Gastroesophageal sphincter (tissue), 4 donors: ENCODE measurements at places on chromosomes 2 and 18. TPM values are rescaled to one million over a fixed set of nuclear protein-coding genes. Genes with fewer than 3 reads are reported as not detected.
A peak's percentile ranks its signal among the peaks of the same experiment; 100 is the strongest.

DNA sequence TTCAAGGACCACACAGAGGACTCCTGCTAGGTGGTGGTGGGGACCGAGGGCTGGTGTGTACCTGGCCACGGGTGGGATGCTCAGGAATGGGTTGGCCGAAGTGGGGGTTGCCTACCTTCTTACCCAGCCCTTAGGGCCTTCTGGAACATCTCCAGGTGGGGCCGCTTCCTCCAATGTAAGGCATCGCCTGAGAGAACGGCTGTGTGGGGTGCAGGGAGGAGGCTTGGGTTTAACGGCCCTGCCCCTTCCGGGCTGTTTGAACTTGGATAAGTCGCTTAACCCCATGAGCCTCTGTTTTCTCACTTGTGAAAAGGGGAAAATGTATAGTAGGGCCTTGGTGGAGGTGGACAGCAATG, 35.0 kb downstream of the EMILIN2 start:
- ATAC-seq: peak; percentile 31

GRCh38 chr2:201558232-201558631, 85.1 kb downstream of the TMEM237 start:
- ATAC-seq: no peak

GRCh38 chr2:177830881-177831386, 241.6 kb downstream of the PDE11A start:
- no peak for ATAC-seq

DNA sequence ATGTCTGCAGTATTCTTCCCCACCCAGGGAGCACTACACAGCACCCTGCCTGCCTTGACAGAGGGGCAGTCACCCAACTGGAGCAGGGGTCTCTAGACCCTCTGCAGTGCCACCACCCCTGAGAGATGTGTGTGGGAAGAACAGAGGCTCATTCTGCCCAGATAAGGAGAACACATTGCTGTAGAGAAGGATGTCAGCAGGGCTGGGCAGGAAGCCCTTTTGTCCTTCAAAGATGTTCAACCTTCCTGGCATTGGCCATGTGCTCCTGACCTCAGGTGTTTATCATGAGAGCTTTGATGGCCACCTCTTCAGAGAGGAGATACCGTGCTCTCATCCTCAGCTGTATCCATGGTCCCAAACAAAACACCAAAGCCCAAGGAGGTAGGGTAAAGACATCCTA, 4.6 kb upstream of the TEX51 start:
- no peak for ATAC-seq

The LRRTM1 gene
- total RNA-seq: 1.2 TPM

DNA sequence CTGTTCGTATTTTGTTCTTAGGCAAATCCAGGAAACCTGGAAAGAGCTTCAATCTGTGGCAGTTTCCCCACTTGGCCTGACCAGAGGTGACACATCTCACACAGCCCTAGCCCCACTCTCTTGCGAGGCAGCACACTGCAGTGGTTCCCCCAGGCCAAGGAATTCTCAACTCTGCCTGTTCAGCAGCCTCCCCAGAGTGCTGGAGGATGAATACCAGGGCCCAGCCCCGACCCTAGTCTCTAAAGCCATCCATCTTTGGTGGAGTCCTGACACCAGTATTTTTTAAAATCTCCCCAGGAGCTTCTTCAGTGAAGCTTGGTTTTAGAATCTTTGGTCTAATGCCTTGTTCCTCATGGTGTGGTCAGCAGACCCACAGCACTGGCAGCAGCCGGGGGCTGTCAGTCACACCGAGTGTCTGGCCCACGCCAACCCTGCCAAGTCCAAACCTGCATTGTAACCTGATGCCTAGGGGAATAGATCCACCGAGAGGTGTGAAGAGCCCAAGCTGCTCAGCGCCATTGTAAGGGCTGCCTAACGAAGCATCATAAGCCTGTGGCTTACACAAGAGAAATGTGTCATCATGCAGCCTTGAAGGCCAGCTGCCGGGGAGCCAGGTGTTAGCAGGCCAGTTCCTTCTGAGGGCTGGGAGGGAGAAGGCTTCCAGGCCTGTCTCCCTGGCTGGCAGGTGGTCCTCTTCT, 428.7 kb upstream of the ID2 start:
- ATAC-seq: no peak

DNA sequence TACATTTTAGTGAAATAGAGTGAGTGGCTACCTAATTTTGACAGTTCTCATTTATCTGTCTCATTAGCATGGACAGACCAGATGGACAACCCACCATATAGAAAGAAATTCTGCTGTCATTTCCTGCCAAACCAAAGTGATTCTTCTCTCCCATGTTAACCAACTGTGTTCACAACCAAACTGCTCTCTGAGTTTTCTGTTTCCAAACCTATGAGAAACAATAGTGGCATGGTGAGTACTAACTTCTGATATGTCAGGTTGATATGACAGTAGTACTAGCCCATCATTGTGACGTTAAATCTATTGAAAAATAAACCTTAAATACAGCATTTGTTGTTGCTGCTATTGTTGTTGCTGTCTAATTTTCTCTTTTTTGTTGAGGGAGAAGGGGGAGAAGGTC, 72.7 kb downstream of the IKZF2 start:
- ATAC-seq: no peak

The DUSP19 gene
- total RNA-seq: 7.1 TPM

The IL36G gene
- total RNA-seq: not detected

DNA sequence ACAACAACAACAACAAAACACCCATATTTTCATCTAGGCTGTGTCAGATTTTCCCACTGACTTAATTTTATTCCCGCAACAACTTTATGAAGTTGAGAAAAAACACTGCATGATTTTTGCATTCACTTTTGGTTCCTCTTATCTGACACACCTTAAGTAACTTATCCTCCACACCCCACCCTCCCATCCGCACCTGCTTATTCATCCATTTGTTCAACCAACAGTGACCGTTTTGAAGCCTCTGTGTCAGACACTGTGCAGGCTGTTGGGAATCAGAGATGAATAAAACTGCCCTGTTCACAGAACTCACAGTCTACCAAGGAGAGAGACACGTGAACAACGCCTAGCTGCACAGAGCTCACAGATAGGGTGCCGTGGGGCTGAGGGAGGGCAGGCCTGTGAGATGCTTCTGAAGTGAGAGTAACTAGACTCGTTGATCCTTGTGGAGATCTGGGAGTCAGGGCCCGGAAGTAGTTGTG, 7.4 kb downstream of the CNNM4 start:
- no peak for ATAC-seq

GRCh38 chr2:206160125-206160806, 571 bp downstream of the EEF1B2 start:
- ATAC-seq: peak; percentile 37

The PLCL1 gene
- total RNA-seq: 23.4 TPM
